GM04504 (cell line): ENCODE measurements at places on chromosomes 5 and 9.

GRCh38 chr9:96020792-96021550 lies 145.5 kb downstream of the ERCC6L2 start:
- DNase-seq, result no peak

GRCh38 chr9:109297899-109298298 lies 23.0 kb downstream of the EPB41L4B start:
- DNase-seq, result no peak

GRCh38 chr9:72925126-72925789 lies 27.6 kb downstream of the ALDH1A1 start:
- DNase-seq, result no peak

GRCh38 chr5:173243831-173244305 lies 8.9 kb upstream of the NKX2-5 start:
- DNase-seq, result no peak

DNA sequence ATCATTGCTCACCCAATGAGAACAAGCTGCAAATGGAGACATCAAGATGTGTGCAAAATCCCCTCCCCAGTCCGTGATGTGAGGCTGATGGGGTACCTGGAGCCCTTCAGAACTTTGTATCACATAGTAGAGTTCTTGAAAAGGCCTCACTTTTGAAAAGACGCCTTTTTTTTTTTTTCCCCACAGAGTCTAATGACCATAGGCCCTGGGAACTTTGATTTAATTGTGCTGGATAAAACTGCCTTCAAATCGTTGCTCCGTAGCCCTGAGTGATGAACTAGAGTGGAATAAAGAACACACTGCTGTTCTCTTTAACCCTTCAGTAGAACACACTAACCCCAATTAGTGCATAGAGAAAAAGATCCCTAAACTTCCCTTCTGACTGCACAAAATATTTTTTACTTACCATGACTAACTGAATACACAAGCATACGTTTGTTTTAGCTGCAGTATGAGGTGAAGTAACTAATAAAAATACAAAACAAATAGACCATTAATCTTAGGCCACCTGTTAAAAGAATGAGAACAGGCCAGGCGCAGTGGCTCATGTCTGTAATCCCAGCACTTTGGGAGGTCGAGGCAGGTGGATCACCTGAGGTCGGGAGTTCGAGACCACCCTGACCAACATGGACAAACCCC lies 15.1 kb downstream of the PSAT1 start:
- DNase-seq, result no peak

DNA sequence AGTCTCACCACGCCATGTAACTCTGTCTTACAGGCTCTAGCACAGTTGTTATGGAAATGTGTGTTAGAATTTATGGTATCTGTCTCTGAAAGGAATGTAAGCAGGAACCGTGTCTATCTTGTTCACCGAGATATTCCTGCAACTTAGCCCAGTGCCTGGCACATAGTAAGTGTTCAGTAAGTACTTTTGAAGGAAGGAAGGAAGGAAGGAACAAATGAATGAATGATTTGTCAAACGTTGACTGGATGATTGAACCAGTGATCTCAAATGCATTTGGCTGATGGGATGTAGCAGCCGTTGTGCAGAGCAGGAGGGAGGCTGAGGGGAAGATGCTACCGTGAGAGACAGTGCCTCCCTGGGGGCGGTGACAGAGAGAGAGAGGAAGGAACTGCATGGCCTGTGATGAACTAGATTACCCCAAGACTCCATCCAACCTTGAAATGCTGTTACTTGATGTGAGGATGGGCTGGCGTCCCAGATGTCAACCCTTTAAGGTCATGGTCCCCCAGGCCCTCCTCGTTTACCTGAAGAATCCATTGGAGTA lies 47.5 kb upstream of the PPARGC1B start:
- no peak for DNase-seq

DNA sequence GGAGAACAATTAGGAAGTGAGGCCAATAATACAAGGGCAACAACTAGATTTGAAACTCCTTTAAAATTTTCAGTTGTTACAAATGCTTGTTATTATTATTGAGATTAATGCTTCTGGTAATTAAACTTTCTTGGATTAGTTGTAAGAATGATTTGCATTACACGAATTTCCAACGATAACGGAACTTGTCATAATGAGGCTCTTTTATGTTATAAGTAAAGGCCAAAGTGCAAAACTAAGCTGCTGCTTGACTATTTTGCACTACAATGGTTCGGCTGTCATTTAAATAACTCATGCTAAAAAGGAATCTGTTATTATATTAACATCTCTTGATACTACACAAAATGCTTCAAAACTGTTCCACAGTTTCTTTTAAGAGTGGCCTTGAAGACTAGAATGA lies 1007.1 kb downstream of the PTPRD start:
- no peak for DNase-seq

GRCh38 chr9:123360161-123361085 lies 4.4 kb downstream of the CRB2 start:
- no peak for DNase-seq
